Muscle of back (tissue), 13 donors: ENCODE measurements at places on chromosomes 3 and 15.

GRCh38 chr3:72134989-72135451 lies 350.1 kb upstream of the PROK2 start:
- DNase-seq = no peak

GRCh38 chr3:155185631-155186071 lies 105.5 kb downstream of the MME start:
- DNase-seq = no peak

DNA sequence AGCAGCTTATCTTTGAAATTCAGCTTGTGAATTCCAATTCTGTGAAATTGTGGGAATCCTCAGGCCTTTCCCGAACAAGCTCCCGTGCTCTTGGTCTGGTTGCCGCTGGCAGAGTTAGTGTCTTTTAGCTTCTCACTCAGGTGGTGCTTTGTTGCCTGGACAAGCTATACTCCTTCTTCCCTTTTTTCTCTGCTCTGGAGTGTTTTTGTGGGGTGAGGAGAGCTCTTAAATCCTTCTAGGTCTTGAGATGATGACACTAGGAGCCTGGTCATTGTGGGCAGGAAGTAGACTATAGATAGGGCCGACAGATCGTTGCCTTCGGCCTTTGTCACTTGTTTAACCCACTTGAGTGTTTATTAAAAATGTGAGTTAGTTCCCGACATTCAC lies 93.8 kb downstream of the SLCO3A1 start:
- no peak for DNase-seq

- no peak for DNase-seq
These were observed 64.5 kb upstream of the ZNF280D start for GRCh38 chr15:56797720-56798275.

DNA sequence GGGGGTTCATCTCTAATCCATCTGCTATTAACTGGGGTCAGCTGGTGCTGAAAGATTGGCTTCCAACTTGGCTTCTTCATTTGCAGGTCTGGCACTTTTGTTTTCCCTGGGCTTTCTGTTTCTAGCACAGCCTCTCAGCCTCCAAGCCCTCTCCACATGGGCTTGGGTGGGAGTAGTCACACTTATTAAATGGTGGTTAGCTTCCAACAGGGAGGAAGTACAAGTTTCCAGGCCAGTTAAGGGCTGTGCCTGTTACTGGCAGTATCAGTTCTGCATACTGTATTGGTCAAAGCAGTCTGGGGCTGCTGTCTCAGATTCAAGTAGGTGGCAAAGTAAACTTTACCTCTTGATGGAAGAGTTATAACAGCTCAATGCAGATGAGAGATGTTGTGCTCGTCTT lies 627.1 kb upstream of the CCDC54 start:
- DNase-seq = no peak

- no peak for DNase-seq
These were observed 8.7 kb downstream of the PXK start for GRCh38 chr3:58341376-58341775.

- DNase-seq = no peak
These were observed 157.3 kb upstream of the UBE2E1 start for GRCh38 chr3:23648326-23648995.

- DNase-seq = no peak
These were observed 9.1 kb upstream of the AVEN start for GRCh38 chr15:34047893-34048775.

DNA sequence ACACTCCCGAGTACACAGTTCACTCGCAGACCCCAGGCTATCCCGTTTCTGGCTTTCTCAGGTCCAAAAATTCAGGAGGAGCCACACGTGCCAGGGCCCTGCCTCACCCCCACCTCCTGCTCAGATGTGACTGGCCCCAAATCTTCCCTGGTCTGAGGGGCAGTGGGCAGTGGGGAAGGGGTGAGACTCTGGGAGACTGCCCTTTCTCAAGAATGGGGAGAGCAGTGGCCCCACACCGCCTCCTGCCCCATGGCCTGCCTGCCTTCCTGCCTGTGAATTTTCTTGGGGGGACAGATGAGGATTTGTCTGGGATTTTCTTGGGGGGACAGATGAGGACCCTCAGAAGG lies 174.6 kb downstream of the MEGF11 start:
- DNase-seq = no peak

- no peak for DNase-seq
These were observed 23.4 kb downstream of the BOC start for GRCh38 chr3:113234688-113235260.

GRCh38 chr15:64634576-64635498 lies 140.6 kb downstream of the RBPMS2 start:
- DNase-seq = no peak

DNA sequence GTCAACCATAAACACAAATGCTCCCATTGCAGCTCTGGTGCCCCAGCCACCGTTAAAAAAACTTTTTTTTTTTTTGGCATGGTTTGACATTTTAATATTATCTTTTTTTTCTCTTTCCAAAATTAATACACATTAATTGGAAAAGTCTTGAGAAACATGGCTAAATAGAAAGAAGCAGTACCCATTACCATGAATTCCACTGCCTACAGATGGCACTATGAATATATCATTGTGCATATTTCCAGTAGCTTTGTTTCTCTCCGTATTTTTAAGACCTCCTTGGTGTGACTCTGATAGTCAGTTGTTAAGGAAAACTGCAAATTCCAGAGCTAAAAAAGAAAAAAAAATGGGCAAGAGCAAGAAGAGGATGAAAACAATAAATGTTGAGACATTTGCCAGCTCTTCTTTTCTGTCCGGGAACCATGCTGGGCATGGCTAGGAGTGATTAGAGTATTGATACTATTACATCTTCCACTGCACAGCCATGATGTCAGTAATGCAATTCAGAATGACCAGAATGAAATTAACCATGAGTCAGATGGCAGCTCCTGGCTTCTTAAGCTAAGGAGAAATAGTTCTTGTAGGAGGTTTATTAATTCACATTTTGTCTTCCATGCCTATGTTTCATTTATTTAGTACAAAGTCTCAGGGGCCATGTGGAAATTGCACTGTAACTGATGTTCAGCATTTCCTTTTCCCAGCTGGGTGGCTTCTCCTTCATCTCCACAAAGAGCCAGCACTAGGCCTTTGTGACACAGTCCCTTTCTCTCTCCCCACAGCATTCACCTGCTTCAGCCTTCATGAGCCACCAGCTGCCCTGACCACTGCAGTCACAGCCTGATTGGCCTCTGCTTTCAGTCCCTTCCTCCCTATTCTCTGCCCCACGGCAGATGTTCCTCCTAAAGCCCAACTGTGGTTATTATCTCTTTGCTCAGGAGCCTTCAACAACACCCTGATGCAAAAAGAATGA lies 31.8 kb downstream of the SLC7A14 start:
- no peak for DNase-seq

DNA sequence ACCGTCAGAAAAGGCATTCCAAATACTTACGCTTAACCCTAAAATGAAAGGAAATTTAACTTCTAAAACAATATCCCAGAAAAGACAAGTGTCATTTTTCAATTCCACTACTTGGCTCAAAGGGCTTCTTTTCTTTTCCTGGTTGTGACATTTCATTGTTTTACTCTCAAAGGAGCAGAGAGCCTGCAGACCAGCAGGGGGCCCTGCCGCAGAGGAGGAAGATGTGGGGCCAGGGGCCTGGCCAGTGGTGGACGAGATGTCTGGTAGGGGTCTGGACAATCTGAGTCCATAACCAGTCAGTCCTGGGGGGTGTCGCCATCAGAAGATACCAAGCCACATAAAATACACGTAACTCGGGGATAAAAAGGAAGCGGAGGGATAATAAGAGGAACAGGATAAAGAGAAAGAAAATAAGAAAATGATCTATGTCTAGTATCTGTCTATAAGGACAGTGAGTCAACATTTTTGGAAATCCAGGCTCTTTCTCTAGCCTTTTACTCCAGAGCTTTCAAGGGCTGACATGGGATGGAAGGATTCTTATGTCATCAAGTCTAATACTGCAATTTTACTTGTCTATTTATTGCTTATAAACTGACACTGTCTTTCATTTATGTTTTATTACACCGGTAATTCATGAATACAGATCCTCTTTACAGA lies 54.2 kb upstream of the ARHGEF3 start:
- DNase-seq = peak; percentile 46

DNA sequence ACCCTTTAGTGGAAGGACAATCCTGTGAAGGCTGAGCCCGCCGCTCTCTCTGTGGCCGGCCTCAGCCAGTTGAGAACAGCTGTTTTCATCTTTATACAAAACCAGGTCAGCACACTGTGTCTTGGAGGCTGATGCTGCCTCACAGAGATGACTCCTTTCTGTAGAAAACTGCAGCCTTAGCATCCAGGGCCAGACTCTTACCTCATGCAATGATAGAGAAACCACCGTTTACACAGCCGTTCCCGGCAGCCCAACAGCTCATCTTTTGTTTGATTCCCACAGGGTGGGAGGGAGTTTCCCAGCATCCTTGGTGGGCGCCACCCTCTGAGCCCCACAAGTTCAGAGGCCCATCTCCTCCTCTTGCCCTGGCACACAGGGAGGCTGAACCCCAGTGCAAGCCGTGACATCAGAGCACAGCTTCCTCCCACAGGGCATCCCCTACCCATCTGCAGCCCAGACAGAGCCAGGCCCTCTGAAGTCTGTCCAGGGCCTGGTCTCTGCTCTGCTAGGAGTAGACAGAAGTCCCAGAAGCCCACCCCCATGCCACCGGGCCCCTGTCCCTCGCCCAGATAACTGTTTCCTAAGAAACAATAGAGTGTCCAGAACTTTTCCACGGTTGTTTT lies 105.0 kb downstream of the LRRK1 start:
- DNase-seq = peak; percentile 61

GRCh38 chr15:100111125-100112060 lies 230.4 kb downstream of the ADAMTS17 start:
- DNase-seq = peak; percentile 54

GRCh38 chr15:69762373-69763148 lies 309.9 kb downstream of the RPLP1 start:
- DNase-seq = peak; percentile 38

- no peak for DNase-seq
These were observed 925 bp upstream of the PSTPIP1 start for GRCh38 chr15:76994001-76994400.
